Fibroblast of the aortic adventitia (primary cell): ENCODE measurements at places on chromosomes 5 and 9.

- DNase-seq = no peak
These were observed 138.6 kb upstream of the TSLP start for GRCh38 chr5:110932755-110933488.

DNA sequence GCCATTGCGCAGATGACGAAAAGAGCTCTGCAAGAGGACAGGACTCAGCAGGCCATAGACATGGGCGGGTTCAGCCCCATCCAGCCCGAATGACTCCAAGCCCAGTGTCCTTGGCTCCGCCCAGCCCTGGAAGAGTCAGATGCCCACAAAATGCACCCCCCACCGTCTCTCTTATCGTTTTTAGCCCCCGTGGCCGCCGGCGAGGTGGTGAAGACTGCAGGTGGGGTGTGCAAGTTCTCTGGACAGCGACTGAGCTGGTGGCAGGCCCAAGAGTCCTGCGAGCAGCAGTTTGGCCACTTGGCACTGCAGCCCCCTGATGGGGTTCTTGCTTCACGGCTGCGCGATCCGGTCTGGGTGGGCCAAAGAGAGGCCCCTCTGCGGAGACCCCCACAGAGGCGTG lies 2.1 kb downstream of the ADGRD2 start:
- no peak for DNase-seq

GRCh38 chr5:9207817-9208418 lies 338.0 kb downstream of the SEMA5A start:
- DNase-seq = peak; percentile 78

DNA sequence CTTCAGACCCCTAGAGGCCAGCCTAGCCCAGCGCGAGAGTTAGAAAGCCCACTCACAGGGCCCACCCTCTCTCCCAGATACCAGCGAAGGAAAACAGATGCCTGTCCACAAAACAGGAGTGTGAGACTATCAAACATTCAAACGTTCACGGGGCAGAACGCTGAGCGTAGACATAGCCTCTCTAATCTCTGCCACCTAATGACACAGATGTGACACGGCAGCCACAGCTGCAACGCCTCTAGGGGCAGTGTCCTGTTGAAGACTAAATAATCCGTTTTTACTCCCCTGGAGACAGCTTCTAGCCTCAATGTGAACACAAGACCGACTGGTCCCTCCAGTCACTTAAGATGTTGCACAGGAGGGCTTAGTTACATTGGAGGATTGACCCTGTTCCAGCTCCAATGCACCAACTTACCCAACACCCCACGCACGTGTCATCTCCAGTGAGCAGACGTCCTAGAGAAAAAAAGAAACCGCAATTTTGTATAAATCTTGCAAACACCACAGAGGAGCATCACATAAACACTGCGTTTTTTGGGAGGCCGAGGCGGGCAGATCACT lies 14.3 kb downstream of the DIPK1B start:
- DNase-seq = peak; percentile 27

DNA sequence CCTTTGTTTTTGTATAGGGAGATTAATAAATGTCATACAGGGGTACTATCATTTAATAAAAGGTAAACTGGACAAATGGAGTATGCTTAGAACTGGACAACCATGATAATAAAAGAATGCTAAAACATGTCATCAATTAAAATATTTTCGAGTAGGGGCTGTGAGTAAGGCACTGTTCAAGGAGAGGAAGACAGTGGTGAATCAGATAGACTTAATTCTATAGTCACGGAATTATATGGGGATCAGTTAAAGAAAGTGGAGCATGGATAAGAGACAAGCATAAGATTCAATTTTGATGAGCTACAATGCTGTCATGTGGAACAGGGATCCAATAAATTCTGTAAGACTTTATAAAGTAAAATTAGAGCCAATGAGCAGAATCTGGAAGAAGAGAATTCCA lies 104.5 kb downstream of the HMHB1 start:
- DNase-seq = no peak

- peak; percentile 39 for DNase-seq
These were observed 104.2 kb upstream of the PANK3 start for GRCh38 chr5:168683247-168683926.

DNA sequence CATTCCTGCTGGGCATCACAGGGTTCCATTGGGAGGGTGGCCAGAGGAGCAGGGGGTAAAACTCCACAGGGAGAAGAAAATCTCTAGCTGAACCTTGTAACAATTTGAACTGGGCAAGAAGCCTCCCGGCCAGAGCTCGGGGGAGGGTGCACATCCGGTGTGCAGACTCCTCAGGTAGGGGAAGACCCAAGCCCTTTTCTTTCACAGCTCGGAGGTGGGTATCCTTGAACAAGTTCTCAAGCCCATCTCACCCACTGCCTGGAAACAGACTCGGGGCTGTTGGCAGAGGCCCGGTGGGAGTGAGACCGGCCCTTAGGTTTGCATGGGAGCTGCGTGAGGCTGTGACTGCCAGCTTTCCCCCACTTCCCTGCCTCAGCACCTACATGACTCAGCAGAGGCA lies 111.5 kb upstream of the IL7R start:
- DNase-seq = no peak

DNA sequence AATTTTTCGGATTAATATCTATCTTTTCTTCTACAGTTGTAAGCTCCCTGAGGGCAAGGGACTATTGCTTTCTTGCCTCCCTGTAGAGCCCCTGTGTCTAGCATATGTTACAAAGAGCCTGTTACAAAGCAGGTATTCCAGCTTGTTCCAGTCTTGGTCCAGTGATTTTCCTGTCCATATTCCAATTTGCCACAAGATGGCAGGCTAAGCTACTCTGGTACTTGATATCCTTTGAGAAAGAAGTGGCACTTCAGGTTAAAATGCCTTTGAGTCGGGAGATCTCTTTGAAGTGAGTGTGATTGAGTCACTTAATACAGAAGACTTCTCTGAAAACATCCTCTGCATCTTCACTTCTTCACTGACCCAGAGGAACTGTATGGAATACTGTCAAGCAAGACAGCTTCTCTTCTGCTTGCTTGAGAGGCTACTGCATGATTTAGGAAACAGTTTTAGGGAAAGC lies 24.5 kb downstream of the CAVIN4 start:
- peak; percentile 66 for DNase-seq

DNA sequence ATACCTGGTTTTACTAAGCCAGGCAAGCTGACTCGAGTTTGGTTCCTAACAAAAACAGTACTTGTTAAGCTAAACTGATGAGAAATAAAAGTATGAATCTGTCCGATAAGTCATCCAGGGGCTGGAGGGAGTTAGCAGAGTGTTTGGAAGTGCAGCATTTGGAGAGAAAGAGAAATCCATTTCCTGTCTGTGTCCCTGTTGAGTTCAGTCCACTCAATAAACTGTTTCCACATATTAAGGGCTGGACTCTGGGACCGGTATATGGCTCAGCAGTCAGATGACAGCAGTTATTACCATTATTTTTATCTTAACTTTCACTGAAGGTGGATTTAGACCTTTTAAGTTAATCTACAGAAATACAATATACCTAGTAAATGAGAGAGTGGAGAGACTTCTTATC lies 130.6 kb upstream of the ADRA1B start:
- DNase-seq = peak; percentile 33

- no peak for DNase-seq
These were observed 9.8 kb downstream of the ACTL7B start for GRCh38 chr9:108845947-108846346.

- no peak for DNase-seq
These were observed 88.1 kb downstream of the GLIS3 start for GRCh38 chr9:4211806-4212205.

GRCh38 chr5:122493091-122494021 lies 181.3 kb downstream of the SNCAIP start:
- no peak for DNase-seq

- DNase-seq = no peak
These were observed 219.2 kb downstream of the MAPKAP1 start for GRCh38 chr9:125487842-125488241.

GRCh38 chr9:124255222-124255621 lies 2.5 kb upstream of the NEK6 start:
- DNase-seq = no peak

- DNase-seq = no peak
These were observed 23.6 kb downstream of the STC2 start for GRCh38 chr5:173304591-173304988.

GRCh38 chr9:4111233-4112008 lies 188.4 kb downstream of the GLIS3 start:
- peak; percentile 71 for DNase-seq

GRCh38 chr9:127347831-127348776 lies 48.9 kb upstream of the SLC2A8 start:
- peak; percentile 82 for DNase-seq

GRCh38 chr5:135857630-135858311 lies 23.3 kb downstream of the SLC25A48 start:
- DNase-seq = no peak

- DNase-seq = no peak
These were observed 16.9 kb downstream of the PANK3 start for GRCh38 chr5:168562279-168562678.

- DNase-seq = no peak
These were observed 216.5 kb downstream of the PDZD2 start for GRCh38 chr5:31855134-31856040.

DNA sequence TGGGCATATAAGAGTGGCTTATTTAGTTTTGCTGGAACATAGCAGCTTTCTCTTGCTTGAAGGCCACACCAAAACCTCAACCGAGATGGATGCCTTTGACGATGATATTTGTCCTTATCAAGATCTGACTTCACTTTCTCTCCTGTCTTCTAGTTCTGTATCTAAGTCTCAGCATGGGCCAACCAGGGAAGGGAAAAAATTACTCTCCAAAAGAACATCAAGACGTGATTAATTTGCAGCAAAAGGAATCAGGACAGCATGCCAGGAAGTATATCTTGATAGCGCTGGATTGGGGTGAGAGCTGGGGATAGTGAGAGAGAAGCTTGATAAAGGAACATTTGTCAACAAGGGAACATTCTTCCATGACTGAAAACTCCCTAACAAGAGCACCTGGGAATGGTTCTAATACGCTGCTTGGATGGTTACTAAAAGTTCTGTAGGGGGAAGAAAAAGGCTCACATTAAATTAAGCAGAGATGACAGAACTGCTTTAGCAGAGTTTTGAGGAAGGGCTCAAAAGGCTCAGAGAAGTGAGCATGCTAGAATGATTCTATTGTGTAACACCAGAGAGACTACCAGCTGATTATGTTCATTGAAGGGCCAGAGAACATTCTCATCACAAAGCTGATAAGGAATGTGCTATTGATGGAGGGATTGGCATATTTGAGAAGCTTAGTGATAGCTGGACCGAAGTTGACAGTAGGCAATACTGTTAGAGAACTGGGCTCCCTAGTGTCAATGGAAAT lies 21.6 kb upstream of the ANXA1 start:
- peak; percentile 35 for DNase-seq

GRCh38 chr9:134366223-134367031 lies 40.2 kb downstream of the RXRA start:
- peak; percentile 93 for DNase-seq

DNA sequence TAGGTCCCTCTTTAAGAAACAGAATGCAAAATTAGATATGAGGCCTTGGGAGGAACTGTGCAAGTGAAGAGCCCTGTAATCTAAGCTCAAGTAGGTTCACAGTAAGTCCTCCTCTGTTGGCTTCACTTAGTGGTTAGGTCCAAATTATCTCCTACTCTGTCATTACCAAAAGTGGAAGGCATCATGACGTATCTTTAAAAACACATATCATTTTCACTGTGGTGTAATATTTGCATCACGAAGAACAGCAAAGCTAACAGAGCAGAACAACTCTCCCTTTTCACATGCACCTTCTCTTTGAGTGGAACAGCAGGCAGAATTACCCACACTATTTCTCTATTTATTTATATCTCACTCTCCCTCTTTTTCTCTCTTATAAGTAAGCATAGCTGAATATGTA lies 240.5 kb upstream of the CCNH start:
- DNase-seq = no peak

GRCh38 chr9:138042640-138043039 lies 165.1 kb downstream of the CACNA1B start:
- DNase-seq = no peak

DNA sequence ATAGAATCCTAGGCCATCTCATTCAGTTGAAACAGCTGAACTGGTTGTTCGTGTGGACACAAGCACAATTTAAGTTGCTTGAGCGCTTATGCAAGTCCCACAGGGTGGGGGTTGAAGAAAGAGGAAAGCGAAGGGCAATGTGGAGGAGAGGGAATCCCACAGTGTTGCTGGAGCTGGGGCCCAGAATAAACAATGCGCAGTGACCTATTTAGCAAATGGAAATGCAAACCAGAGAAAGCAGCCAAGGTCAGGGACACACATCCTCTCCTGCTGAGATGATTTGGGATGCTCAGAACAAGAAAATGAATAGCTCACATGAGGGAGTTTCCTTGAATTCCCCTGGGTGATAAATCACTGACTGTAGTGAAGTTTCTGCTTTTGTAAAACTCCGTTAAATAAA lies 838.3 kb downstream of the TLE4 start:
- DNase-seq = no peak

DNA sequence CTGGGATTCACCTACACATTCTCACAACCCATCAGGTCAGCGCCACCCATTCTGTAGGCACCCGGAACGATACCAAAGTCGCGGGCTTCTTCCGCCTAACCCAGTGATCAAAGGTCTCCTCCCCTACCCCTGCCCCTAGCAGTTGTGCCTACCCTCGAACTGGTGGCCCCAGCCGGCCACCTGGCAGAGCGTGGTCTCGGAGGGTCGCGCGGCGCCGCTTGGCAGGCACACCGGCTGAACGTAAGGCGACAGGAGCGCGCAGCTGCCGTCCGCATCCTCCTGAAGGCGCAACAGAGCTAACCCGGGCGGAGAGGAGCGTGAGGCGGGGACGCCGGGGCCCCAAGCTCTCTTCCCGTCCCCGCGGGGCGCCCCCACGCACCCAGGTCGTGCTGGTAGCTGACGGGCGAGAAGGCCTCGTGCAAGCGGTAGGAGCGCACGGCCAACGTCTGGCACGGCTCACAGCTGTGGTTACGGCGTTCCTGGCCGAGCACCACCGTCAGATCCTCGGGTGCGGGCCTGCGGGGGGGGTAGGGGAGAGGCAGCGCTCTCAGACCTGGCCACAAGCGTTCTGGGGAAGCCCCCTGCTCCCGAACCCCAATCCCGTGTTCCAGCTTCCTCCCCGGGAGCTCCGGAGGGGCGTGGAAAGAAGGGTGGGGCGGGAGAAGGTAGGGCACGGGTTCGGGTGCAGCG lies 2.8 kb upstream of the PFN3 start:
- DNase-seq = no peak

GRCh38 chr5:39424736-39425637 lies at the start of gene DAB2:
Gene DAB2, minus strand, starts transcription at chr5:39424980. Its CDS starts 30,660 bp downstream, at chr5:39394320.
- DNase-seq = peak; percentile 99
